Activated CD4-positive, alpha-beta T cell treated with anti-CD3 and anti-CD28 coated beads for 4 hours (primary cell): ENCODE measurements at places on chromosomes 2 and 18.

GRCh38 chr2:67716895-67717396 is 319.8 kb downstream of the ETAA1 start:
- no peak for DNase-seq

GRCh38 chr2:217051416-217051815 is 191.6 kb upstream of the TNP1 start:
- no peak for DNase-seq

DNA sequence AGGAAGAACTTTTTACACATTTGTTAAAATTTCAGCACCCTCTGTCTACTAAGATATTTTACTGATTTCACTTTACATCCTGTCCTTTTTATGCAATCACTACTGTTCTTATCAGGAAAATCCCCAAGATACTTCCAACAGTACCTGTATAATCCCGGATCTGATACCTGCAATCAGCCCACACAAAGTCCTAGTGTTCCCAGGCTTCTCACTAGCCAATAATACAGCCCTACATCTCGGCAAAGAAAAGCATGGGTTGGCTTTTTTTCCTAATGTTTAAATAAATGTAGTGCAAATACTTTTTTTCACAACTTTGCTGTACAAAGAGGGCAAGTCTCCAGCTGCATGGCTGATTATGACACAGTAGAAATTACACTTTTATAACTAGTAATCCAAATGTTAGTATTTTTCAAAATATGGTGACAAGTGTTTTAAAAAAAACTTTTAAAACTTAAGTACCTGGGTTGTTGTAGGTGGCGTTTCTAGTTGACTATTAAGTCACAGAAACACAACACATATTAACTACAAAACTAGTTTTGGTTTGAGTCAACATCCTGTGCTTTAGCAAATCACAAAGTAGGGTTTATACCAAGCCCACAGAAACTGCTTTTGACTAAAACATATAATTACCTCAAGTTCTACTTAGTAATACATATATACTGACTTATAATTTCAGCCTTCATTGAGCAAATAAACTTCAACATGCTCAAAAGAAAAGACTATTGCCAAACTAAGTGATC is 19.5 kb downstream of the CNOT11 start:
- no peak for DNase-seq

GRCh38 chr2:192536922-192537624 is 342.3 kb upstream of the TMEFF2 start:
- no peak for DNase-seq

- DNase-seq = no peak
Observed at GRCh38 chr2:43223521-43224001, 2.8 kb downstream of the ZFP36L2 start.

GRCh38 chr2:223414646-223415045 is 187.5 kb downstream of the SCG2 start:
- DNase-seq = no peak

GRCh38 chr2:106143495-106144215 is 50.4 kb downstream of the UXS1 start:
- DNase-seq = no peak

GRCh38 chr2:11525762-11526161 is 8.1 kb upstream of the GREB1 start:
- DNase-seq = no peak

DNA sequence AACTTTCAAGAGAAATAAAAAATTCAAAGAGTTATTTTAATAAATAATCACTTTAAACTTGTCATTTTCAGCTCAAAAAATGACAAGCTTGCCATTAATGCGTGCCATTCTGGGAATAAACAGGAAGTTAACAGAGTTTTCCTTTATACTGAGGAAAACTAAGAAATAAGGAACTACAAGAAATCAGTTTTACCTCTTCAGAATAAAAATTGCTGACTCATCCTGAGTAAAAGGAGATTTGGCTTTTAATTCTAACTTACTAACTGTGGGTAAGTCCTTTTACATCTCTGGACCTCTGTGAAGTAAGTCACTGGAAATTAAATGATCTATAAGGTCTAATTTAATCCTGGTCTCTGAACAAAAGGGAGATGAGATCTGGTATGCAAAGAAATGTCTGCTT is 16.1 kb downstream of the CEBPZ start:
- DNase-seq = no peak

- no peak for DNase-seq
Observed at GRCh38 chr2:217751192-217751591, 251.6 kb downstream of the TNS1 start.

DNA sequence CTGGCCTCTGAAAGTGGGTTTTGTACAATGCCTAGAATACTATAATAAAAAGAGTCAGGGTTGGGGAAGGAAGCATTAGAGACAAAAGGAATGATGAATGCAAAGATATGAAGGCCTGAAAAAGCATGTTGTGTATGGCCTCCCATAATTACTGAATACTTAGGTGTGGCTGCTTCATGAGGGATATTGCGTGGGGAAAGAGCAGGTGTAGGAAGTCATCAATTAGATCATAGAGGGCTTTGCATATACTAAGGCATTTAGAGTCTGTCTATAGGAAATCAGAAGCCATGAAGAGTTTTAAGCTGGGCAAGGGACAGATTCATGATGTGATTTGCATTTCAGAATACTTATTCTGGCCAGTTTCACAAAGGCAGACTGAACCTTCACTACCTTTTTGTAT is 48.2 kb downstream of the NCOA1 start:
- DNase-seq = no peak

- no peak for DNase-seq
Observed at GRCh38 chr2:112827604-112828185, 8.9 kb downstream of the IL1B start.
